Suprapubic skin (tissue), 4 donors: ENCODE measurements at places on chromosomes 12 and 14. TPM values are rescaled to one million over a fixed set of nuclear protein-coding genes. Genes with fewer than 3 reads are reported as not detected.

The EML5 gene
- total RNA-seq = 0.42 TPM

The HOXC6 gene
- 6.2 TPM for total RNA-seq

The FBLN5 gene
- 42.6 TPM for total RNA-seq

The RND1 gene
- total RNA-seq = 1.1 TPM

The SPRING1 gene
- 31.4 TPM for total RNA-seq

The BDKRB2 gene
- 9.7 TPM for total RNA-seq

The PLEKHG3 gene
- 60.4 TPM for total RNA-seq

The KRT81 gene
- 22.8 TPM for total RNA-seq

The FOXN4 gene
- not detected for total RNA-seq

The CLEC4C gene
- total RNA-seq = not detected

The GDF3 gene
- not detected for total RNA-seq

The SLC6A13 gene
- not detected for total RNA-seq
